Activated naive CD4-positive, alpha-beta T cell treated with anti-CD3 and anti-CD28 coated beads, Interleukin-2, amount 50 U/mL, for 72 hours (primary cell): ENCODE measurements at places on chromosomes 1 and 21. TPM values are rescaled to one million over a fixed set of nuclear protein-coding genes. Genes with fewer than 3 reads are reported as not detected.

Gene AHCYL1
- 78.8 TPM for total RNA-seq

Gene RCC1
- total RNA-seq = 98.2 TPM

Gene ZSWIM5
- total RNA-seq = 0.05 TPM

Gene RAB29
- 39.0 TPM for total RNA-seq

Gene ANKRD65
- total RNA-seq = 0.29 TPM
